ENCODE measurements at places on chromosomes 3 and 15.

GRCh38 chr3:156511987-156512677 is 42.8 kb downstream of the SSR3 start:
- no peak for DNase-seq

DNA sequence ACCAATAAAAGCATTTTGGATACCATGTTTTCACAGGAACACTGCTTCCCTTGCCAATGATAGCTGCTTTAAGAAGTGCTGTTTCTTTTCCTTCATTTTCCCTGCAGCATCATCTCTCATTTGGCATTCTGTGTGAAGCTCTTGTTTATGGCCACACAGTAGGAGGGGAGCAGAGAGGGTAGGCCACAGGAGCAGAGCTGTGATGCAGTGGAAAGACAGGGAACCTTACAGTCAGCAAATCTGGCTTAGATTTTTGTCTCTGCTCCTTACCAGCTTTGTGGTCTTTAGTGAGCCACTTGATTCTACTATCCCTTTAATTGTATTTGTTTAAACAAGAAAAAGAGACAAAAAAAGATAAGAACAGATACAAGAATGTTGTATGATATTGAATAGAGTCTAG is 138.7 kb downstream of the RPL22L1 start:
- no peak for DNase-seq

- no peak for DNase-seq
Observed at GRCh38 chr3:42827023-42827422, 17.8 kb downstream of the ACKR2 start.

- no peak for DNase-seq
Observed at GRCh38 chr3:20316238-20316637, 130.2 kb upstream of the SGO1 start.

DNA sequence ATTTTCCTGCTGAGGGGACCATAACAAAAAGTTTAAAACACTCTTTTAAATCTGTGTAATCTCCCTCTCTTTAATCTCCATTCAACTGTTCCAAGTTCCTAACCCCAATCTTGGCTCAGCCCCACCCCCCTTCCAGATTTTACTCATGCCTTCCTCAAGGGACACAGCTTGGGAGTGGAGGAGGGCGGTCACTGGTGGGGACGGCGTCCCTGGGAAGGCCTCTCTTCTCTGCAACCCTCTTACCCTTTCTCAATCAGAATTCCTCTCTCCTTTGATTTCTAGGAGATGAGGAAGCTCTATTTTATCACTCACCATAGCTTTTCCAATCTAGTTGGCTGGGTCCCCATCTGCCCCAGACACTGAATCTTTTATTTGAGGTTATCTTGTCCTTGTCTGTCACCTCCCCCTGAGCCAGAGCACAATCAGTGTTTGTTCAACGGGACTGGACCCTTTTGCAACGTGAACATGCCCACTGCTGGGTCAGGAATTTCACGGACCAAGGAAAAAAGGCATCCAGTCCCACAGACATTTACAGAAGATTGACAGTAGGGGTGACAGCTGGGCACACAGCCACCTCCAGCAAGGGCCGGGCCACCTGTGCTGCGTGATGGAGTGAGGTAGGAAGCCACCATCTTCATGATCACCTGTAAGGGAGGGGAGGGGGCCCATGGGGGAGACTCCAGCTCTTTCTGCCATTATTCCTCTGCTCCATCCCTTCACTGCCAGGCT is 84.0 kb upstream of the HERC1 start:
- no peak for DNase-seq

GRCh38 chr3:178778589-178778988 is 242.4 kb downstream of the KCNMB2 start:
- DNase-seq, result no peak

DNA sequence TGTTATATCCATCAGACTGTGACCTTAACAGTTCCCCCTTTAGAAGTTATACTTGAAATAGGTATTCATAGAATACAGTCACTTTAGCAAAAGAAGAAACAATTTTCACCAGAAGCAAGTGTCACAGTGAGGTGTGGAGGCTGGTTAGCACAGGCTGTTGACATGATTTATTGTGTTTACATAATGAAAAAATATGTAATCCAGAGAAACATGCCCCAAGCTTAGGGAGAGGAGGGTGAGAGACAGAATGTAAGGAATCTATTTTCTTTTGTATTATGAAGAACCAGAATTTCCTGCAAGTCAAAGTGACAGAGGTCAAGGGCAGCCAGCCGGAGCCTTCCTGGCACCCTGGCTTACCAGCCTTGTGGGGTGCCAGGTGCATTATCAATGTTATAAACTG is 4.0 kb downstream of the IL12A start:
- DNase-seq, result no peak

Data from DMS 273 treated with DMSO at 0.1 percent for 48 hours (cell line).